ENCODE measurements at places on chromosomes 7 and 10.

- no peak for DNase-seq
These were observed 267.7 kb downstream of the MALRD1 start for GRCh38 chr10:19316204-19316870.

DNA sequence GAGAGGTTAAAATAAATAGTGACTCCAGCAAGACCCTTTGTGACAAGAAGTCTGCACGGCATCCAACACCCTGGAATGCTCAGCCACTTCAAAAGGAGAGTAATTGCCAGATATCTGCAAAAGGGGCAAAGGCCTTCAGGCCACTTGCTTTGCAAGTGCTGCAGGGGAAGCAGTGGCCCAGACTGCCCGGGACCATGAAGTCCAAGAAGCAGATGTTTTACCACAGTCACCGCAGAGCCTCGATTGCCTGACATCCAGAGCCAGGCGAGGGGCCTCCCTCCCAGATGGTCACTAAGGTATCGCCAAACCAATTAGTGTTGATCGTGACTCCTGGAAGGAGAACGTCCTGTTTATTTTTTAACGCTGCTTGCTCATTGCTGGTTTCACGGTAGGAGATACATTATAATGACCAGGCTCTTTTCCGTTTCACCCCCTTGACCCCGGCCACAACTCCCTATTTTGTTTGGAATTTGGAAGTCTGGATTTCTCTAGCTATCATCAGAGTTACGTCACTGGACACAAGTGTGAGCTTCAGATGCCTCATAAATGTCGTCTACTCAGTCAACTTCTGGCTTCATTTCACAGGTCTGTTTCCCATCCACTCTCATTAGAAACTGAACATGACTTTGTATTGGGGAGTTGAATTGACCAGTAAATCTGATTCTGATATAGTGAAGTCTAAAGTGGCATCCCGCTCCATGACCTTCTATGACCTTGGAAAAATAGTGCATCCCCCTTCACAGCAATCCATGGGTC, 276.2 kb downstream of the WDR11 start:
- no peak for DNase-seq

DNA sequence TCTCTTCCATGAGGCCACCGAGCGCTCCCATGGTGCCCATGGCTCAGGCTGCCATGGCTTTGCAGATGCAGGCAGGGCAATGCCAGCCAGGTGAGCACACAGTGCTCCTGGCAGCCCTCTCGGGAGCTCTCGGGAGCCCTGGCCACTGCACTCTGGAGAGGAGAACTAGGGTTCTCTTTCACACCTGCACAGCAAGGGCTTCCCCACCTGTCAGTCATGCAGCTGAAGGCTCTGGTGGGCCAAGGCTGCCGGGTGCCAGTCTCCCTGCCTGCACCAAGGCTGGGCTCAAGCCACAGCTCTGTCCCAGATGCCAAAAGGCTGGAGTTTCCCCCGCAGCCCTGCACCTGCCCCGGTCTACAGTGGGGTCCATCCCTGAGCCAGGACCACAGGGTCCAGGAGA, 32.6 kb downstream of the NUDT1 start:
- no peak for DNase-seq

DNA sequence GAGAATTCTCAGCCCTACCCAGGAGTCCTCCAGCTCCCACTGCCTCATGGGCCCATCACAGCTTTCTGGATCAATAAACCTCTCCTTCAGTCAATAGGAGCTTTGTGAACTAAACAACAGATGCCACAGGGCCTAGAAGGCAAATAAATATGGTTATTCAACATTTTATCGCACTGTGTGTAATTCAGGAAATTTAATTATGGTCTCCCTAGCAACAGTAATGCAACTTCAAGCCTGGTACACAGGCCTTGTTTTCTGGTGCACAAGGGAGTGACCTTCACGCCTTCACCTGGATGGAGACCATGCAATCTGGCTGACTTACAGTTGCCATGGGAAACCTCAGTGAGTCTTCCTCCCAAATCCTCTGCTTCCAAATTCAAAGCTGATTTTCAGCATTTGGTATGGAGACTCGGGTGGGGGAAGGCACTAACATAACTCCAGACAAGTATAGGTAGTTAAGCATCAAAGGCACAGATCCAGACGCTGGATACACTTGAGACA, 441.0 kb upstream of the NPVF start:
- no peak for DNase-seq

DNA sequence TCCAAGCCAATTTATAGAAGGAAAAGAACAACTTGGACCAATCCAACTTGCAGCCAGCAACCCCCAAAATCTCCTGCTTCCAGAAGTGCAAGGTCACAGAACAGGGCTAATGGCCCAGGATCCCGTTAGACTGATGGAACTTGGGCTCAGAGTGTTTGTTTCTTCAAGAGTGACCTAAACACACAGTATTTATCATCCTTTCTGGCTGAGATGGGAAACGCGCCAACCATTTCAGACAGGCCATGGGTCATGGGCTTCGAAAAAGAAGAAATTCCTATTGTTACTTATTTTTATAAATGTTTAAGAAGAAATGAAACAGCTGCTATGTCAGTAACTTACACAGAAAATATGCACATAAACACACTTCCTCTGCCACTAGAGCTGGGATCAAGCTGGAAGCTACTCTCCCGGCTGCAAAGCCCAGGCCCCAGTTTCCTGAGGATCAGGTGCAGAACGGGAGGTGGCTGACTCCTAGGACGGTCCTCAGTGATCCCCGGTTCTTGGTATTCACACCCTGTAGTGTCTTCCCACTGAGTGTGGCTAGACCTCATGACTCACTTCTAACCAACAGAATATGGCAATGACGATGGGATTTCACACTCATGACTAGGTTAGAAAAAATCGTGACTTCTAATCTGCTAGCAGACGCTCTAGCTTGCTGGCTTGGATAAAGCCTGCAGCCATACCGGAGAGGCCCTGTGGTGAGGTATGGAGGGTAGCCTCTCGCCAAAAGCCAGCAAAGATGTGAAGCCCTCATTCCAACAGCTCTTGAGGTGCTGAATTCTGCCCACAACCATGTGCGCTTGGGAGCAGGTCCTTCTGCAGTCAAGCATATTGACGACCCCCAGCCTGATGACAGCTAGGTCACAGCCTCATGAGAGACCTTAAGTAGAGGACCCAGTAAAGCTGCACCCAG, 60.2 kb downstream of the CHST15 start:
- no peak for DNase-seq

- DNase-seq, result no peak
These were observed 986.9 kb downstream of the TYW1 start for GRCh38 chr7:67983486-67983885.

- no peak for DNase-seq
These were observed 48.9 kb downstream of the DLG5 start for GRCh38 chr10:77877441-77878344.

DNA sequence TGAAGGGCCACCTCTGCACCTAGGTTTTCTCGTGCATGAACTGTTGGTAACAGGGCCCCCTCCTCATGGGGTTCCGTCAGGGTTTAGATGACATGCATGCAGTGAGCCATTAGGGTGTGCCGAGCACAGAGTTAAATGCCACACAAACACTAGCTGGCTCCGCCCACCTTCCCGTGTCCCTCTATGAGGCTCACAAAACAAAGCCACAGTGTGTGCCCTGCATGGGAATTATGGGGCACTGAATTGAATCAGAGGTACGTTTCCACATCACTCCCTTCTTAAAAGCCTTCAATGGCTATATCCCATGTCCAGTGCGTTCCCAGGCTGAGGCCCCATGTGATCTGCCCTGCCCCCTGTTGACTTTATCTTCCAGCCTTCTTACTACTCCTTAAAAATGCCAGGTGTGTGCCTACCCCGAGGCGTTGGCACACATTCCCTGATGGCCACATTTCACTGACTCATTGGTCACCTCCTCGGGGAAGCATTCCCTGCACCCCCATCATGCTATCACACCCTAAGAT, 35.7 kb downstream of the GSDME start:
- DNase-seq, result no peak

DNA sequence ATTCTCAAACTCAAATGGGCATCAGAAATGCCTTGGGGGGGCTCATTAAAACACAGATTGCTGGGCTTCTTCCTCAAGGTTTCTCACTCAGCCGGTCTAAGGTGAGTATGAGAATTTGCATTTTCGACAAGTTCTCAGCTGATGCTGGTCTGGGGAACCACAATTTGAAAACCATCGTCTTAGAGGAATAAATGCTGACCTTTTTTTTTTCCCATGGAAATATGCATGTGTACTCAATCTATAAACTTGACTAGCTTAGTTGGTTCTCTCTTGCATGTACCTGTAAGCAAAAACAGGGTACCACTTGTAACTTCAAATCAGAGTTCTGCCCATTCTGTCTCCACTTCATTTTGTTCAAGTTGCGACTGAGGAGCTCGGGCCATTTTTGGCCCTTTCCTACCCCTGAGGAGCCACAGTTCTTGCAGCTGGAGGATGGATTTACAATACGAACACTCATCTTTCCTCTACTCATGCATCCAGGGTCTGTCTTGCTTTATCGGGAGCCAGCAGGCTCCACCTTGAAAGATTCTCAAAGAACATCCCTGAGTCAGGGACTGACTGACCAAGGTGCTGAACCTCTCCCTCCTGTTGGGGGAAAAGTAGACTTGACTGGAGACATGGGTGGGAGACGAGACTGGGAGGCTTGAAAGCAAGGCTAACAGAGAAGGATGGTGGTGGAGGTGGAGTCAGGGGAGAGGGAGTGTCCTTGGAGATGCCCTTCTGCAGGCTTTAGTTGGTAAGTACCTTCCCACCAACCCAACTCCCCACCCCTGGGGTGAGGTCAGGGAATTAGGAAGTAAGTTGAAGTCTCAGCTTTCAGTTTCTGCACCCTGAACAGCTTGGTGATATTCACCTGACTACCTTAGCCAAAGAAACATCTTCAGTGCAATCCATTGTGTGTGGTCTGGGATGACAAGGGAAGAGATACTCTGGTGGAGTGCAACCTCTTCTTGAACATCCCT, 3.7 kb upstream of the MAPK8 start:
- DNase-seq, result no peak

DNA sequence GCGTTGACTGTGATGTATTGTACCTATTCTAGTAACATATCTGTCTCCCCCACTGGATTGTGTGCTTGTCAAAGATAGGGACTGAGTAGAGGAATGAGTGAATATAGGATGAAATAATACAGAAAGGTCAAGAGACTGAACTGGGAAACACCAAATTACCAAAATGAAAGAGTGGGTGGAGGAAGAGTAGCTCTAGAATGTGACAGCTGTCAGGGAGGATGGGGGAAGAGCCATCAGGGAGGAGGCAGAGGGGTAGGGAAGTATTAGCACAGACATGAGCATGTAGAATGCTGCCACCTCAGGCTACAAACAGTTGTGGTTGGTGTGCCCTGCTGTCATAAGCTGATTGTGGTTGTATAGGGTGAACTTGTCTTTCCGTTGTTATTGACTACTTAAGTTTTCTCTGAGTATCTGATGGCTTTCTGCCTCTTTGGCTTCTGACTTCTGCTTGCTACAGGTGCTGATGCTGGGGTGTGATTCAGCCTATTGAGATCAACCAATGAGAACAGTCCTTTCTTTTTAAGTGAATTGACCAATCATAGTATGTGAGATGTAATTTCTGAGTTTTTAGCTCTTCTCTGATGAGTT, 5.6 kb downstream of the CCSER2 start:
- DNase-seq, result peak; percentile 70

DNA sequence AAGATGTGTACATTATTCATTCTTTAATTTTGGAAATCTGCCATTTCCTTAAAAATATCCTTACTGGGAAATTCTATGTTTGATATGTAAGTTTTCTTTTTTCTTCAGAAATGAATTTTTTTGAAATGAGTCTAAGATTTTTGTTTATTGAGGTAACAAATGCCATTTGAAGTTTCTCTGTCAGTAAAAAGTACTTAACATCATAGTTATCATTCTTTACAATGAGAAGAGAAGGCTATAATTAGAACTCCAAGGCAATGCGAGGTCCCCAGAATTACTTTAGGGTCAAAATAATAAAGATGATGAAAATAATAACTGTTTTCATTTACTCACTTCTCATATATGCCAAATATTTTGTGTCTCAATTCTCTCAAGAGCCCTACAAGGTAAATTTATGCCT, 37.0 kb upstream of the RHOBTB1 start:
- DNase-seq, result no peak

DNA sequence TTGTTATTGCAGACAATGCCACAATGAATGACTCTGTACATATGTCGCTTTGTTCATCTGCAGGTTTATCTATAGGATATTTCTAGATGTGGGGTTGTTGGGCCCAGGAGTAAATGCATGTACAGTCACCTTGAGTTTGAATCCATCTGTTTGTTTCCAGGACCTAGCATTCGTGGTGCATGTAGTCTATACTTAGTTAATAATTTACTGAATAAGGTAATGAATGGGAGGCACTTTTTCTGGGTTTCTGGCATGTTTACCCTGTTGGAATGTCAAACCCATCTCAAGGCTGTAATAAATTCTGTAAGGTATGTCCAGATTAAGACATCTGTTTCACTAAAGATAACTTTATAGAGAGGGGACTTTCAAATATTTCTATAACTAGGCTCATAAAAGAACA, 23.5 kb downstream of the HECTD2 start:
- no peak for DNase-seq

GRCh38 chr10:63385254-63385653, 80.5 kb downstream of the JMJD1C start:
- DNase-seq, result no peak

DNA sequence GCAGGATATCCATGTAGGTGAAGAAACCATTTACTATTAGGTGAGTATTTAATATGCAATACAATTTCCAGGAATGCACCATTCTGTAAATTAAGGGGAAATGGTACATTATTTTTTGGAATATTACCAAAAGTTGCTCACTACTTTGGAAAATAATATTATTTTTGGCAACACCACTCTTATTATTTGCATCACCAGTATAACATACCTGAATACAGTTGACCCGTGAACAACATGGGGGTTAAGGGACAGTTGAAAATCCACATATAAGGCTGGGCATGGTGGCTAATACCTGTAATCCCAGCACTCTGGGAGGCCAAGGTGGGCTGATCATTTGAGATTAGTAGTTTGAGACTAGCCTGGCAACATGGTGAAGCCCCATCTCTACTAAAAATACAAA, 21.2 kb upstream of the FHIP2A start:
- no peak for DNase-seq

DNA sequence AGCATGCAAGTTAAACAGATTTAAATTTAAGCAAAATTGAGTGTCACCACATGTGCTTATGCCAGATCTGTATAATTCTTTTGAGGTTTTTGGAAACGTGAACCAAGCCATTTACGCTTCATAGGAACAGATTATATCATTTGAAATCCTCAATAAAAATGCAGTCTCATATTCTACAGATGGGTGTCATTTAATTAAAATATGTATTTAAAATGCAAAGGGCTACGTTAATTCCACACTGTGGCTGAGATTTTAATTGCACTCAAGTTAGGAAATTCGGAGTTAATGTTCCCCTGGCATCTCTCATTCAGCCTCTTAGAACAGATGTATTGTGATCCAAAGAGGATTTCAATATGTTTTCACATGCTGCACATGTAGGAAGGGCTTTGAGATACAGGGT, 164.5 kb upstream of the LRGUK start:
- DNase-seq, result no peak

- no peak for DNase-seq
These were observed 129.0 kb downstream of the ABCA13 start for GRCh38 chr7:48300301-48300700.

GRCh38 chr10:61834519-61834918, 67.0 kb upstream of the ARID5B start:
- no peak for DNase-seq
